ENCODE measurements at places on chromosomes 5 and 9.

GRCh38 chr9:109328978-109329637, 8.2 kb upstream of the EPB41L4B start:
- DNase-seq = peak; percentile 64

GRCh38 chr5:1633605-1634336, 110.0 kb upstream of the LPCAT1 start:
- DNase-seq = peak; percentile 42

DNA sequence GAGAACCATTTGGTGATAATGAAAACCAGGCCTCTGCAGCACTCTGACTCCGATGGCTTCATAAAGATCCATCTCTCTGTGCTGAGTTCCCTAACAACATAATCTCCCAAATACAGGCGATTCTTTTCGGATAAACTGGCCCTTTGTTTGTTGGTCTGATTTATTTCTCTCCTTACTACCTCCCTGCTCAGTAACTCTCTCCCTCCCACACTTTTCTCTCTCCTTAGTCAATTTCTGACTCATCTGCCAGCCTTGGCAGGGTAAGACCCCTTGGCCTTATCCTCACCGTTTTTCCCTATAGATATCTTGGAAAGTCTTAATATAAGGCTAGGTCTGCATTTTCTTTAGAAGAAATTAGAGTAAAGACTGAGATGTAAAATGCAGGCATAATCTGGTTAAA, 128.7 kb downstream of the BRINP1 start:
- DNase-seq = no peak

DNA sequence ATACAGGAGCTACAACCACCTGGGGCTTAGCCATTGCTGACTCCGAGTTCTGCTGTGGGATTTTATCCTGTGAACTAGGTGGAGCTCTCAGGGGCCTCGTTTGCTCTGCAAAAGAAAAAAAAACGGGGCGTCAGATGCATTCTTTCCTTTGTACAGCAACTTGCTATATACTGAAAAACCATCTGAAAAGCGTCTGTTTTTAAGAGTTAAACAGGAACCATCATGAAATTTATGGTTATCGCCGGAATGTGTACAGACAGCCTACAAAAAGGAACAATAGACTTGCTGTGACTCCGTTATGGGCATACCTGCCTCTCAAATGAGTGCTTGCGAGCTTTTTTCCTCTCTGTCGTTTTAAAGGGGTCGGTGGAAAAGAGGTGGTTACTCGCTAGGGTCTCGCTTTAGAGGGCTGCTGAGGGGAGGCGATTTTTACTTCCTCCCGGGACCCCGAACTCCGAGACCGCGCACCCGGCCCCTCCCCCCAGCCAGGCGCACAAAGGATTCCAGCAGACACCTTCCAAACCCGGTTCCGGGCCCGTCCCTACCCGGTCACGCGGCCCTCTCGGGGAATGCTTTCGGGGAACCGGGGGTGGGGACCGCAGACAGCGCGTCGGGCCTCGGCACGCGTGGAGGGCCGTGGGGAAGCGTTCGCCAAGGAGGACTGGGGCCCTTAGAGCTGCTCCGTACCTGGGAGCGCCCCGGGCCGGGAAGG, 826 bp downstream of the PAIP1 start:
- DNase-seq = peak; percentile 49

DNA sequence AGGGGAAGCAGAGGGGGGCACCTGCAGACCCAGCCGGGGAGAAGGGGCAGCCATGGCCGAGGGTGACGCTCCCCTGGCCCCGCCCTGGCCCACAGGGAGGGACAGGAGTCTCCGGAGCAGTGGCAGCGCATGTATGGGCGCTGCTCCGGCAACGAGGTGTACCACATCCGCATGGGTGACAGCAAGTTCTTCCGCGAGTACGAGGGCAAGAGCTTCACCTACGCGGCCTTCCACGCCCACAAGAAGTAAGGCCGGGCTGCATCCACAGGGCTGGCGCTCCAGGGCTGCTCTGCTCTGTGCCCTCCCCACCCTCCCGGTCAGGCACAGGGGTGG, 68.2 kb downstream of the KCNT1 start:
- no peak for DNase-seq

DNA sequence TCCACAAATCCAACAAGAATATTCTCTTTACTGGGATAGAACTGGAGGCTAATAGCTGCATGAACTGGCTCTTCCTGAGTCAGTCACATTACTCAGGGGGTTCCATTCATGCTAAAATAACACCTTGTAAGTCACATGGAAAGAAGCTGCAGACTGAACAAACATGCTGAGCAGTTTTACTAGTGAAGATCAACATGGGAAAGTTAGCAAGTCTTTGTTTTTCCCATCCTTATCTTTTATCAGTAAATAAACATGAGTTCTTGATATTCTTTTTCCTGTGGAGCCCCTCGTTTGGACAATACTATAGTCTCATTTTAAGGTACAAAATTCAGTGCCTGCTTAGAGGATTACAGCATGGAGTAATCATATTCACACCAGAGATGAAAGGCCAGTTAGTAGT, 43.7 kb upstream of the TEK start:
- peak; percentile 14 for DNase-seq

DNA sequence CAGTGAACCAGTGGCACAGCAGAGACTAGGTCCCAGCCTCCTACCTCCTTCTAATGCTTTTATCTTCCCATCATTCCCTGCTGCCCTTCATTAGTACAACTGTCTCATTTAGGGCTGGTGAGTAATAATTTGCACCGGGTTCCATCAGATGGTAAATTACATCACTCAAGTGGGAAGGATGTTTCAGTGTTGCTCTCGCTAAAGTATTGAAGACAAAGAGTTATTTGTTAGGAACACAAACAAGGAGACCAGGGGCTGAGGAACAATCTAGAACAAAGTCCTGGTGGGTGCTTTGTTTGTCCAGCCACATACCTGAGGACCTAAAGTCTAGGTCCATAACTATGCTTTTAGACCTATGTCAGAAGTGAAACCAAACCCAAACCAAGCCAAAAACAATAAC, 52.4 kb downstream of the SEC61B start:
- DNase-seq = no peak

DNA sequence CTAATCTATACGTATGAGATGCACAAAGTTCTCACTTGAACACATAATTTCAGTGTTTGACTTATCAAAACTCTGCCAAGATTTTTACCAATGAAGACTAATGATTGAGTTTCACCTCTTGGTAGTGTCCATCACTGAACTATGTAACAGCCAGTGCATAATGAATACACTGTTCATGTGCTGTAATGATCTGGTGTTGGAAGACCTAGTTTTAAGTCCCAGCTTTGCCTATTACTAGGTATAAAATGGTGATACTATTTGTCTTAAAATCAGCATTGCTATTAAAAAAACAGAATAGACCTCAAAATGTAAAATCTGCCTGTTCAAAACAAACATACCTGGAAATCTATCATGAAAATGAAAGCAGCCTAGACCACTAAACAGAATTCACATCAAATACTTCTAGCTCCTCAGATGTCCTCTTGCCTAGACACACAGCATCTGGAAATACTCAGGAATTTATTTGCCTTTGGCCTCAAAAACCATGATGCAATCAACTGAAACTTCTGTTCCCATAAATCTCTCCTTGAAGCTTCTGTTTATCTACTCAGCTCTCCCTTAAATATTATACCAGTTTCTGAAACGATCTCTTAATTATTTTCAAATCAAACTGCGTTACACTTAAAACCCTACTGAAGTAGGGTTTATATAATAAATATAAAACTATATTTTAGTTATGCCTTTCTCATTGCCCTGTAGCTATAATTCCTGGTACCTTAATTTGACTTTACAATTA, 38.1 kb downstream of the MRPS27 start:
- DNase-seq = peak; percentile 96
